ENCODE measurements at places on chromosomes 6 and 20.

DNA sequence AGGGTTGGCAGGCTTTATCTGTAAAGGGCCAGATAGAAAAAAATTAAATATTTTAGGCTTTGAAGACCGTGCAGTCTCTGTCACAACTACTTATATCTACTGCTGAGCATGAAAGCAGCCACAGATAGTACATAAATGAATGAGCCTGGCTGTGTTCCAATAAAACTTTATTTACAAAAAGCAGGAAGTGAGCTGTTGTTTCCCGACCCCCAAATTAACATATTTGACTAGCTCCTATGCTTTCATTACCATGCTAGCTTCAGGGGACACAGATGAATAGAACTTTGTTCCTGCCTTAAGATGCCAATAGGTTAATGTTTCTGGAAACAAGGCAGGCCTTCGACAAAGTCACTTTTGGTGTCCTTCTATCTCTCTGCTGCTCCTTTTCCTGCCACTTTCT, 1058.0 kb upstream of the FLRT3 start:
- DNase-seq: no peak

DNA sequence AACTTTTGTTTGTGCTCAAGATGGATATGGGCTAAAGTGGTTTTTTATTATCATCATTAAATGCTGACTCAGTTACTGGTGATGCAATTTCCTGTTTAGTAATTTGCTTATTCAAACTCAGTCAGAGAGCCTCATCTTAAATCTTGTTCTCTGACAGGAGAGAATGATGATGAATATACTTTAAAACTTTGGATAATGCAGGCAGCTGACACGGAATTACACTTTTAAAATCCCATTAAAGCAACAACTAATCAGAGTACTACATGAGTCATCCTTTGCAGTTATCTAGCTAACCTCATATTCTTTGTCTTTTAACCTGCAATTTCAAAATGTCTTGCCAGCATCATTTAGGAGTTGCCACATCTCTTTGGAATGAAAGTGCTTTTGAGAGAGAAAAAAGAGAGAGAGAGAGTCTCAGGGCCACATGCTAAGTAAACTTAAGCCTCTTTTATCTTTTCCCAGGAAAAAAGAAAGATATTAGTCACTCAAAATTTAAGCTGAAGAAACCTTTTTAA, 9.2 kb upstream of the C6orf141 start:
- DNase-seq: no peak

DNA sequence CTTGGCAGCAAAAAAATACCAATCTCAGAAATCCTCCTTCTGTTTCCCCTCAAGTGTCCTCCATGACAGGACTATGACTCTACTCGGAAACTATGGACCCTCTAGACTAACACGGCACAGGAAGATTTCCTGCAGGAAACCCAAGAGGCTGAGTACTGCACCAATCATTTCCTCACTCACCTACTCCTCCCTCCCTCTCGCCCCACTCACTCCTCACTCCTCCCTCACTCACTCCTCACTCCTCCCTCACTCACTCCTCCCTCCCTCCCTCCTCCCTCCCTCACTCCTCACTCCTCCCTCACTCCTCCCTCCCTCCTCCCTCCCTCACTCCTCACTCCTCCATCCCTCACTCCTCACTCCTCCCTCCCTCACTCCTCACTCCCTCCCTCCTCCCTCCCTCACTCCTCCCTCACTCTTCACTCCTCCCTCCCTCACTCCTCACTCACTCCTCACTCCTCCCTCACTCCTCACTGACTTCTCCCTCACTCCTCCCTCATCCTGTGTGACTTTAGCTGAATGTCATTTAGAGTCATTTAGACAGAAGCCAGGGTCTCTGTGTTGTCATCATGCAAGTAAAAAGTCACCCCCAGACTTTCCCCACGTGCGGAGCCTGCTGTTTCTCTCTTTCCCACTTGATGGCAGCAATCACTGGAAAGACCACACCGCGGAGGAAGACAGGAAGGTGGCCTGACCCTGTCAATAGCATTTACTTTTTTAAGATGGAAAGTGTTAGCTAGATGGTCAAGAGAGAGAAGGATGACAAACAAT, 226.8 kb upstream of the PDE10A start:
- no peak for DNase-seq

DNA sequence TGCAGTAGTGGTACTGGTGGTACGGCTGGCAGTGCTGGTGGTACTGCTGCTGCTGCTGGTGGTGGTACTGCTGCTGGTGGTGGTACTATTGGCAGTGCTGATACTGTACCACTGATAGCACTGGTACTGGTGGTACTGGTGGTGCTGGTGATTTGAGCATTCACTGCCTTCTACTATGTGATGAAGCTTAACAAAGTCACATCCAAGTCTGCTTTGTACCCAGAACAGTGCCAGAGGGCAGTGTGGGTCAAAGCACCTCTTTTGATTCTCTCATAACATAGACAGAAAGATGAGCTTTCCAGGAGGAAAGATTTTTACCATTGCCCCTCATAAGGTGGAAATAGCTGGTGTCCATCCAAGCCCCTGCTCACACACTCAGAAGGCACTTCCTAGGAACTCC, 48.7 kb downstream of the ANKRD6 start:
- DNase-seq: no peak

- no peak for DNase-seq
Measured at GRCh38 chr6:26250698-26251044, 114.3 kb upstream of the BTN3A2 start.

GRCh38 chr20:35318502-35319157, 26.4 kb upstream of the FAM83C start:
- no peak for DNase-seq

DNA sequence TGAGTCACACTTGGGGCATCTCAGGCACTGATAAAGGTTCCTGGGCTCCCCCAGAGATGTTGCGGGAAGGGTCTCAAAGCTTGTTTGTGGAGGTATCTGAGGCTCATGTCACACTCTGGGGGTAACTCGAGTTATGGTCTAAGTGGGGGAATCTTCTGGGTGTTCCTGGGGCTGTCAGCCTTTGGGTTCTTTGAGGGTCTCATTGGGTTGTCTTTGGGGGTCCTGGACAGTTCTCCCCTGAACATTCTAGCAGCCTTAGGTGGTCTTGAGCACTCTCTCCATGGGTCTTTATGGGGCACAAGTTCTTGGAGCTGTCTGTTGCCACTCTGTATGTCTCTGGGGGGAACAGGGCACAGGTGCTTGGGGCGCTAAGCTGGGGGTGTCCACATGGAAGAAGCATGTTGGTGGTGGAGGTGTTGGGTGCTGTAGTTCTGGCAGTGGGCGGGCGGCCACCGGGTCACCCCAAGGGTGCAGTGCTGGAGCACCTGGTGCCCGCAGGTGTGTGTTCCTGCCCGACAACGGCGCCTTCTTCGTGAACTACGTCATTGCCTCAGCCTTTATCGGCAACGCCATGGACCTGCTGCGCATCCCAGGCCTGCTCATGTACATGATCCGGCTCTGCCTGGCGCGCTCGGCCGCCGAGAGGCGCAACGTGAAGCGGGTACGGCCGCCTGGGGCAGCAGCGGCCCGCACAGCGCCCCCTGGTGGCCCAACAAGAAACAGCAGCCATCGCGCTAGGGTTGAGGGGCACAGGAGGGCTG, 7.1 kb upstream of the CAPN11 start:
- DNase-seq: peak; percentile 74

DNA sequence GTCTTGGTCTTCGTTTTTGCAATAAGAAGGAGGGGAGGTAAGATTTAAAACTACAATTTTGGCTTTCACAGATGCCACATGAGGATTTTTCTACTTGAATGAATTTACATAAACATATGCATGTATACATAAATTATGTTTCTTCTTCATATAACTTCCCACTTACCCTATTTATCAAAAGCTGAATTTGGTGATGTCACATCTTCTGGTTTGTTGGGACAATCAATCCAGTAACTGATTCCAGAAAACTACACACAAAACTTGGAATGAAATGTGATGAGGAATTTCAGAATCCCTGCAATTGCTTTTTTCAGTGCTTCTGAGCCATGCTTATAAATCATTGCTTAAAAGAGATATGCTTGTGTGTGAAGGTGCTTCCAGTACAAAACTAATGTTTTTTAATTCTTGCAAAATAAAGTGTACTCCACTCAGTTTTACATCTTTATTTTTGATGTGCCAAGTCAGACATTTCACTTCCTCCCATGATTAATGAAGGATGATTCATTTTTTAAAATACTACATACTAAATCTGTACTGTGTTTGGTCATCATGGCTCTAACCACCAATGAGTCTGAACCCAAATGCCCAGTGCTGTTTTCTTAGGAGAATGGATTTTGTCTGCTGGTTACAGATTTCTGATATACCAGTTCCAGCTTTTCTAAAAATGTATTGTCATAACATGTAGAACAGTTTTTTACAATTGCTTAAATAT, 32.1 kb upstream of the RIN2 start:
- no peak for DNase-seq

DNA sequence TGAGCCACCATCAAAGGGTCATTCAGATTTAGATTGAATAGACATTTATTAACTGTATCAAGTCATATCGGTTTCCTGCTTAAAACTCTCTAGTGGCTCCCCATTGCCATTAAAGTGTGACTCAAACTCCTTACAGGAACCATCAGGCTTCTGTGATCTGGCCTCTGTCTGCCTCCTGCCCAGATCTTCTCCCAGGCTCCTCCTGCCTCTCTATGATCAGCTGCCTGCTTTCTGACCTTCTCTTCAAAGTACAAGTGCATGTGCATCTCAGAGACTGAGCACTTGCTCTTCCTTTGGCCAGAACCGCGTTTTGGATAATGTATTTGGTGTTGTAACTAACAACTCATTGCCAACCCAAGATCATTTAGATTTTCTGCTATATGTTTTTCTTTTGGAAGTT, 52.7 kb downstream of the IL20RA start:
- no peak for DNase-seq

GRCh38 chr6:155219299-155219698, 44.5 kb upstream of the CLDN20 start:
- DNase-seq: no peak

DNA sequence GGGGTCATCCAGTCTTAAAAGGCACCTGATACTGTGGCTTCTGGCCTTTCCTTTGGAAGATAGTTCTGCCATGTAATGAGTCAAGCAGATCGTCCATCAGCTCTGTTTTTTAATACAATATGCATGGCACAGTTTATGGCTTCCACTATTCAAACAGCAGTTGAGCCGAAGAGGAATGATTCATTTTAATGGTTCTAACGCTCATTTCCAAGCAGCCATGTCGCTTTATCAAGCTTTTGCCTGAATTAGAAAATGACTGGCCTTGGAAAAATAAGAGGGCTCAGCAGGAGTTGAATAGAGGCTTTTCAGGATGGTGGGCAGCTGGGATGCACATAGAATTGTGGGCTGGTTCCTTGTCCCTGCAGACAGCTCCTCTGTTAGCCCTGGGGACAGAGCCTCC, 138.1 kb downstream of the SOBP start:
- no peak for DNase-seq

- no peak for DNase-seq
Measured at GRCh38 chr6:10151144-10151915, 263.5 kb downstream of the TFAP2A start.

DNA sequence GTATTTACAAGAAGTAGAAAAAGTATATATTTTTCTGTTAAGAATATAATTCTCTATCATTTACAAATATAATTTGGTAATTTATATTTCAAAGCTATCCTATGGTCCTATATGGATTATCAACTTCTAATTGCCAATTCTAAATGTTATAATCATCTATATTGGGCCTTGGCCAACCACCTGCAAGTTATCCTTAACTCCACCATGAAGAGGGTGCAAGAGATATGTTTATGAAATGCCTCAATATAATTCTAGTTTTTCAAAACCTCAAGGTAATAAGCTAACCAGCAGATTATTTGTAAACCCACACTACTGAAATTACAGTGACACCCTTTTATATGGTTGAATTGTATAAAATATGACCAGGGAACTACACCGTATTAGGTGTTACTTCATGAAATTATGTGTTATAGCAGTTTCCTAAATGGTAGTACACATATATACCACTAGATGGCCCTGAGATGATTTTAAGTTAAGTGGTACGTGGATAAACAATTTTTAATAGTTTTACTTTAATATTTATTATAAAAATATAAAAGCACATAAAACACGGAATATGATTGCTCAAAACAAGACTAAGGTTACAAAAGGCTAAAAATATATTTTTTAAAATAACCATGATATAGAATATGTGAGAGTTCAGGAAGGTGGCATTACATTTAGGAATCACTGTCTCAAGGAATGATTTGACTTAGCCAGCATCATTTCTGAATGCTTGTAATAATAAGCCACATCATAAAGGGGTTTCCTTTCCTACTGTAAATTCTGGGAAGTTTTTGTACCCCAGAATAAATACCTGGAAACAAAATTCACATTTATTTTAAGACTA, 9.8 kb upstream of the PNISR start:
- DNase-seq: no peak

GRCh38 chr6:140078561-140079125, 704.2 kb upstream of the CITED2 start:
- DNase-seq: no peak

GRCh38 chr6:155200012-155200411, 63.8 kb upstream of the CLDN20 start:
- no peak for DNase-seq

GRCh38 chr20:63442100-63442493, 30.4 kb downstream of the KCNQ2 start:
- peak; percentile 35 for DNase-seq

DNA sequence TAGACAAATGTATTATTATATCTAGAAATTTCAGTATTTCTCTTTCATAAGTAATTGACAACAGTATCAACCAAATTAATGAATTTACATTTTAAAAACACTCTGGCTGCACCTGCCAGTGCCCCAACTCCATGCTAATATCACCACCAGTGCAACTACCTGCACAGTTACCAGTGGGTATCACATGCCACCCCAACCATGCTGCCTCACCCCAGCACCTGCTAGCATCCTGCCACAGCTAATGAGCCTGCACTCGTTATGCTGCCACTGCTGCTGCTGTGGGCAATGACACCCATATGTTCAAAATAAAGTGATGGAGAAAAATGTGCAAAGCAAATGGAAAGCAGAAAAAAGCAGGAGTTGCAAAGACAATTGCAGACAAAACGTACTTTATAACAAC, 855.9 kb upstream of the MANEA start:
- no peak for DNase-seq

DNA sequence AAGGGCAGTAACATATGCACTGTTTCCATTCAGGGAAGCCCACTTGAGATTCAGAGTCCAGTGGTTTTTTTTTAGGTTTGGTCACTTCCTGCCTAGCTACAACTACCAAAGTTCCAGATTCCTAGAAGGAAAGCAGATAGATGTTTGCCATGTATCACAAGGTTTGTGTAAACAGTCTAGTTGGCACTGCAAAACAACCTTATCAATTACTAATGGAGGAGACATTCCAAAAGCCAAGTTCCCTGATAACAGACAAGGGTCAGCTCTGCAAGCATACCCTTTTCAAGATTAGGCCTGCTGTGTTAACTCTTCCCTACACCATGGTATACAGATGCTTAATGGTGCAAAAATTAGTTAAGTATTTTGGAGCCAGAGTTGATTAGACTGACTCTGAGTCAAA, 141.3 kb upstream of the GLP1R start:
- DNase-seq: no peak

- DNase-seq: no peak
Measured at GRCh38 chr6:155382338-155382685, 68.0 kb upstream of the TFB1M start.
